PC-3 (cell line): ENCODE measurements at places on chromosomes 2 and 18. TPM values are rescaled to one million over a fixed set of nuclear protein-coding genes. Genes with fewer than 3 reads are reported as not detected.

- DNase-seq, result no peak
Measured at GRCh38 chr2:102480285-102481195, 7.5 kb downstream of the SLC9A4 start.

- DNase-seq, result peak; percentile 27
Measured at GRCh38 chr2:232418466-232419244, 12.0 kb downstream of the ALPG start.

- no peak for DNase-seq
Measured at GRCh38 chr2:128197059-128197458, 106.1 kb downstream of the UGGT1 start.

DNA sequence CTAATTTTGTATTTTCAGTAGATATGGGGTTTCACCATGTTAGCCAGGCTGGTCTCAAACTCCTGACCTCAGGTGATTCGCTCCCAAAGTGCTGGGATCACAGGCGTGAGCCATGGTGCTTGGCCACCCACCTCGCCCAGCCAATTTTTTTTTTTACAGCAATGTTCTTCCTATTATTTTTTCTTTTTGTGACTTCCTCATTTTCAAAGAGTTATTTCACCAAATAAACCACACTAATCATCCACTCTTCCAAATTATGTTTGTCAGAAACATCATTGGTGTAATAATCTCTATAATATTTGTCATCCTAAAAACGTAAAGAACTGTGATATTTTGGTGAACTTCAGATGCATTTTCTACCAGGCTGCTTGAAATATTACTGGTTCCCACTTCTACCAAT is 16.3 kb upstream of the PDCL3 start:
- no peak for DNase-seq

DNA sequence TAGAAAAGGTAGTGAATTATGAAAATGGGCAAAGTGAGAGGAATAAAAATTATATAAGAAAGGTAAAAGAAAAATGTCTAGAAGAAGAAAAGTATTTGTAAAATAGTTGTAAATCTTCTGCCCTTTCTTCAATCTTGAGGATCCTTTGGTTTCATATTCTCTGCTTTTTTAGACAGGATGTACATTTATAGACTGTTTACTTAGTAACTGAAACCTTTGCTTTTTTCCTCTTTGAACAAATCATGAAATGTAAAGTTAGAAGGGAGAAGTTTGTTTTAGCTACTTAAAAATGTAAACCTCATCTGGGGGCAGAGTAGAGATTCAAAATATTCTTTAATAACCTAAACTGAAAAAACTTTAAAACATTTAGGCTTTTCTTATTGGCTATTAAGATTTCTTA is 150.4 kb upstream of the ITGA4 start:
- DNase-seq, result peak; percentile 49

- no peak for DNase-seq
Measured at GRCh38 chr18:48333563-48333962, 75.6 kb downstream of the ZBTB7C start.

- peak; percentile 70 for DNase-seq
Measured at GRCh38 chr2:158894078-158894477, 74.4 kb upstream of the TANC1 start.

DNA sequence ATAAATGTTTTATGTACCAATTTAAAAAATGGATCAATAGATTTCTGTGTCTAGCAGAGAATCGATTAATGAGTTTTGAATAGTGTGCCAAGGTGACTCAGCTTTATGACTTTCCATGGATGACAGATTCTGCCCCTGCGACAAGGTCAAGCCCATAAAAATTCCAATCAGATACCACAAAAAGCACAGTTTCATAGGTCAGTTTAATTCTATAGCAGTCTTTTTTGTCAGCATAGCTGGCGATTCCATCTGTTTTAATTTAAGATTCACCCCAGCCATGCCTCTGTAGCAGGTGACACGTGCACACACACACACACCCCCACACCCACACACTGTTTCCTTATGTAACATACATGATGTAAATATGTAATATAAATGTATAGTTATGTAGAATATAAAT is 28.9 kb downstream of the RAB31 start:
- peak; percentile 84 for DNase-seq

DNA sequence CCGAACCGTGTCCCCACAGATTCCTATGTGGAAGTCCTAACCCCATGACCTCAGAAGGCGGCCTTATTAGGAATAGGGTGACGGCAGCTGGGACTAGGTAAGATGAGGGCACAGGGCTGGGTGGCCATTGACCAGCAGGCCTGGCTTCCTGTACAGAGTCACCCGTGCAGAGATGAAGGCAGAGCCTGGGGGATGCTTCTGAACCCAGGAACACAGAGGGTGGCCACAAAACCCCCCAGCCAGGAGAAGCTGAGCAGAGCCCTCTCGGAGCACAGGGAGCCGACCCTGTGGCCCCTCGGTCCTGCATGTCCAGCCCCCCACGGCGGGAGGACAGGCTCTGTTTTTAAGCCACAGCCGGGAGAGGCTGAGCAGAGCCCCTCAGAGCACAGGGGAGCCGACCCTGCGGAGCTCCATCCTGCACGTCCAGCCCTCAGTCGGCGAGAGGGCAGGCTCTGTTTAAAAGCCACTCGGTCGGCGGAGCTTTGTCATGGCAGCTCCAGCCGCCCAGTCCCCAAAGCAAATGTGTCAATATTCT is 2.7 kb downstream of the PDCD1 start:
- no peak for DNase-seq

- peak; percentile 43 for DNase-seq
Measured at GRCh38 chr2:102618452-102619413, 620 bp upstream of the SLC9A2 start.

The METTL21A gene
- total RNA-seq, result 35.3 and 66.3 TPM in 2 replicates

The IL18RAP gene
- not detected in 2 replicates for total RNA-seq
